ENCODE measurements at places on chromosomes 13 and 19.

DNA sequence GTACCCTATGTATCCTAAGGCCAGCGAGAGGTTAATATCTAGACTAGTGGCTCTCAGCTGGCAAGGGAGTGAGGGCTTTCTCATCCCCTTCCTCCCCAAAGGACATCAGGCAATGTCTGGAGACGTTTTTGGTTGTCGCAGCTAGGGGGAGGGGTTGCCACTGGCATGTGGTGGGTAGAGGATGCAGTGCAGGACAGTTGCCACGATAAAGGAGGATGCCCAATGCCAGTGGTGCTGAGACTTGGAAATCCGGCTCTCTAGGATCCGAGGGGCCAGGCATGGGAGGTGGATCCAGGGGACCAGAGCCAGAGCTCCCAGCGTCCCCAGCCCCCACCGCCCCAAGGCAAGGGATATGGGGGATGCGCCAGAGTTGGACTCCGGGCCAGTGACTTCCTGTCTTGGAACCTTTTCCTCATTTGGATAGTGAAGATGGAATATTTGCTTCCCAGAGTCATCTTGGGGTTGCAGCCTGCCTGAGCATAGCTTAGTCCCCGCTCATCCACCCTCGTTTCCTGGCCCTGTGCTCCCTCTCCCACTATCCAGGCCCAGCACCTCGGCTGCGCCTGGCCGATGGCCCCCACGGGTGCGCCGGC lies 4.9 kb downstream of the SSC5D start:
- no peaks in the 10 kb centered on the region for H3K4me1 ChIP-seq
- H3K27me3 ChIP-seq, result peaks cover 2% of the 10 kb centered on the region
- H3K4me3 ChIP-seq, result no peak overlapping the region

DNA sequence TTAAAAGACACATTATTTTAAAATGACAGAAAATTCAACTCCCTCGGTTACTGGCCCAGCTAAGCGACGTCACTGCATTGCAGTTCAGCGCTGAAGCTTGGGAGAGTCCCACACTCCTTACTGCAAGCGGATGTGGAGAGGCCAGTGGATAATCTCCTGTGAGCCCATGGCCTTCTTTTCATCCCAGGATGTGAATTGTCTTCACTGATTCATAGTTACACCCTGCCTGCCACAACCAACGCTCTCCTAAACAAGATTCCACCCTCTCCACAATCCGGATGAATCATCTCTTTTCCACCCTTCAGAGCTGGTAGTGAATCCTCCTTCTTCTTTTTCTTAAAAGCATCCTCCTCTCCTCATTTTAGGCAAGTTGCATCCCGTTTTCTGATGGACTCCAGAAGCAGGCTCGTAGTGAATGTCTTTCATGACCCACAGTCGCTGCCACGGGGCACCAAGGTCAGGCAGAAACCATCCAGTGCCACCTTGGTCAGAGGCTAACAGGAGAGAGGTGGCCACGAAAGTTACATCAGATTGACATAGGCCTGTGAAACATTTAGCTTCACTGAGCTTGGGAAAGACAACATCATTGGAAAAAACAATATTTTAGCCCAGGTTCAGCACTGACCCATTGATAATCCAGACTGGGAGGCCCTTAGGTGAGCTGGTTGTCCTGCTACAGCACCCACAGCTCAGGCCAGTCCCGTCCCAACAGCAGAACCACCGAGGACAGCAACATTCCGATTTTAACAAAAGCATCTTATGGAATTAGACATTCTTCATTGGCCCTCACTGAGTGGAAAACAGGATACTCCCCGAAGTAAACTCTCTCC lies 2.0 kb downstream of the GJB2 start:
- no peak overlapping the region for H3K27ac ChIP-seq
- DNase-seq, result no peak
- no peak overlapping the region for H3K4me3 ChIP-seq
- peaks cover 18% of the 10 kb centered on the region for H3K4me1 ChIP-seq
- H3K36me3 ChIP-seq, result no peaks in the 10 kb centered on the region
- H3K27me3 ChIP-seq, result peaks cover 38% of the 10 kb centered on the region

DNA sequence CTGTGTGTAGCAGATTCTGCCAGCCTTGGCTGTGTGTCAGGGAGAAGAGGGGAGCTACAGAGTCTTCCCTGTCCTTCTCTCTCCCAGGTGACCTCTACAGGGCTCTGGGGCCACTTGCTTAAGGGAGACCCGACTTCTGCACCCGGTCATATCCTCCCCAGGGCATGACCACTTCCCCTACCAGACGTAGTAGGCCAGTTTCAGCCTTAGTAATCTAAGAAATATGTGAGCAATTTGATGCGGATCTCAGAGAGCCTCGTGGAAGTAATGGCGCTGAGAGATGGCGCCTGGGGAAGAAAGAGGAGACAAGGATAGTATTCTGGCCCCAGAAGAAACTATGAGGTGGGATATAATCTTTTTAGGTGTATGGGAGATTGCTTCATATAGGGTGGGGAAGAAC lies 41.9 kb downstream of the NFIX start:
- DNase-seq, result no peak
- H3K4me1 ChIP-seq, result peaks cover 2% of the 10 kb centered on the region
- no peak overlapping the region for H3K27ac ChIP-seq
- no peaks in the 10 kb centered on the region for H3K36me3 ChIP-seq
- H3K4me3 ChIP-seq, result no peak overlapping the region

DNA sequence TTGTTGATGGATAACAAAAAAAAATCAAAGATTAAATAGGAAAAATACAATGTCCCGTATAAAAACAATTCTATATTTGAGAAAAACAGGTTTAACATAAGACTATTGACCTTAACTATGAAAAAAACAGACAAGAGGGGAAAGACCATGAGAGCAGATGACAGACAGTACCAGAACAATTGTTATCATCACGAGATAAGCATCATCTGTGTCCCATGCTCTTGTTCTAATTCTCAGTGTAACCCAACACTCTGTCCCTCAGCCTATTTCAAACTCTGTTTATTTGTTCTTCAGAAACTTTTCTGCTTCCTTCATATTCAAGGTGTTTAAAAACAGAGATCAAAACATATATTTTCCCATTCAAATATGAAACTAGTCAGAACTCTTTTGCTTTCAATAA lies 216.4 kb downstream of the PCDH9 start:
- H3K4me1 ChIP-seq, result no peaks in the 10 kb centered on the region
- H3K27me3 ChIP-seq, result no peaks in the 10 kb centered on the region
- H3K4me3 ChIP-seq, result no peak overlapping the region
- H3K27ac ChIP-seq, result no peak overlapping the region
- no peak for DNase-seq

- no peaks in the 10 kb centered on the region for H3K27me3 ChIP-seq
- H3K27ac ChIP-seq, result no peak overlapping the region
- no peak for DNase-seq
- peaks cover 10% of the 10 kb centered on the region for H3K4me1 ChIP-seq
- H3K4me3 ChIP-seq, result no peak overlapping the region
- H3K36me3 ChIP-seq, result peaks cover 13% of the 10 kb centered on the region
Observed at GRCh38 chr19:4987692-4988370, 18.9 kb downstream of the KDM4B start.

DNA sequence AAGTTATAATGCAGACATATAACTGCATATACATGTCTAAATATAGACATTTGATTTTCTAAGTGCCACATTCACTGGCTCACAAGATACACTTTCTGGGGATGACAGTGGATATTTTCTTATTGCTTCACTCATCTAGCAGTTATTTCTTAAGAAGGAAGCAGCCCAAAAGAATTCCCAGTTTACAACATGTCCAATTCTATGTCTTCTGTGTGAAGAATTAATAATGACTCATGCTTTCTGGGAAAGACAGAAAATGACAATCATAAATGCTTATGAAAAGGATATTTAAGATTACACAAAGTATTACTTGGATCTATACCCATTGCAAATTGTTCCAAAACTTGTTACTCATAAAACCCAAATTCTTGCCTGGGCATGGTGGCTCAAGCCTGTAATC lies 543.4 kb downstream of the SUCLA2 start:
- no peak overlapping the region for H3K4me3 ChIP-seq
- H3K27me3 ChIP-seq, result peaks cover 2% of the 10 kb centered on the region
- no peak for DNase-seq

Data from activated CD4-positive, alpha-beta T cell treated with anti-CD3 and anti-CD28 coated beads for 36 hours (primary cell).